ENCODE measurements at places on chromosomes 1 and 21.

DNA sequence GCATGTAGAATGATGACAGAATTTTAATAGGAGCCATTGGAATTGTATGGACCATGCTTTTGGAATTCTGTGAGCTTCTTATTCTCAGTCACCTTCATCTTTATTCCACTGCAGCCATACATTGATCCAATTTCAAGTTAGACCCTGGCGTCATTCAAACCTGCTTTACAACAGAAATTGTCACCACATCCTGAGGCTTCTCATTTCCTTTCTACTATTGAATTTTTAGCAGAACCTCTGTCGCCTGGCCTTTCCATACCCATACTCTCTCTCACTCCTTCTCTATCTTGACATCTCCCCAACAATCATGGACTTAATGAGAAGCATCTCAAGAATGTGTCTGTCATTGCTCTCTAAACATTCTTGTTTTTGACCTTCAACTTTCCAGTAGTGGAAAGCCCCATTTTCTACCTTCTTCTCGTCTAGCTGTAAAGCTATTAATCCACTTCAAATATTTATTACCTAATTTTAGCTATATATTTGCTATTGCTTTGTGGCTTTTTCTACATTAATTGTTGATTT, 74.1 kb downstream of the CRB1 start:
- DNase-seq: no peak

DNA sequence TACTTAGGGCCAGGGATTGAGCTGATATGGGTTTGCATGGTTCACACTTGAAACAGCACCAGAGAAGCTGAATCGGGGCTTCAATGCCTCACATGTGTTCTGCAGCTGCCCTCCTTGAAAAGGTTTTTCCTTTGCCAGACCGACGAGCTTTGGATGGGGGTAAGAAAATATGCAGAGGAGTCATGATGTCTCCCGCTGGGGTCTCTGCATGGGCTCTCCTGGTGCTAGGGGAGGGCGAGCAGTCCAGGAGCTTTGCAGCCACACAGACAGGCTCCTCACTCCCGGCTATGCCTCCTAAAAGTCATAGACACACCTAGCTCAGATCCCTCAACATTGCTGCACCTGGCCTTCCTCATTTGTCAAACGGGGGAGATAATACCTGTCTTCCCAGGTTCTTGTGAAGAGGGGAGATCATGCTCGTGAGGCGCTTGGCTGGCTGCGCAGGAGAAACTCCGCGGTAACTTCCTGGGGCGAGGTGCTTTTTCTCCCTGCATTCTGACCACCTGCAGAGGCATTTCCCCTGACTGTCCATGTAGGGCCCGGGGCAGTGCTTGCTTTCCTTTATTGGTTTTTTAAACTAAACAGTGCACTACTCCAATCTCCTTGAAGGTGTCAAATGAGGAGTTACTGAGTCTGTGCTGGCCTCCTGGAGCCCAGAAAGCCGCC, 112.4 kb downstream of the PLXNA2 start:
- DNase-seq: peak; percentile 11

DNA sequence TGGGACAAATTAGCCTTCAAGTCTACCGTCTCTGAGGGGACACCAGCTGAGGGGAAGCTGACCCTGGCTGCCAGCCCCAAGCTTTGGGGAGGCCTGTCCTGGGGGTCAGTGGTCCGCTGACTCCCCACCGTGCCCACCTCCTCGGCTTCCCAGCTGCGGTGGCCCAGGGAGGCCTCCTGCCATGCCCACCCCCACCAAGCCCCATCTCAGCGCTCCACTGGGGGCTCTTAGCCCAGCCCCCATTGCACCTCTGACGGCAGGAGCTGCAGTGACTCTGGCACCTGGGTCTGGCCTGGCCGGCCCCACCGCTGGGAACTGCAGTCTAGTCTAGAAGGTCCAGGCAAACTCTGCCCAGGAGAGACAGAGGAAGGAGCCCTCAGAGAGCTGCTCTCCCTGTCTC, 30.2 kb upstream of the SIM2 start:
- DNase-seq: no peak

- no peak for DNase-seq
Observed at GRCh38 chr1:110291241-110292030, 47.7 kb upstream of the RBM15 start.

GRCh38 chr1:26257222-26257621, 22.7 kb upstream of the SH3BGRL3 start:
- DNase-seq: no peak

DNA sequence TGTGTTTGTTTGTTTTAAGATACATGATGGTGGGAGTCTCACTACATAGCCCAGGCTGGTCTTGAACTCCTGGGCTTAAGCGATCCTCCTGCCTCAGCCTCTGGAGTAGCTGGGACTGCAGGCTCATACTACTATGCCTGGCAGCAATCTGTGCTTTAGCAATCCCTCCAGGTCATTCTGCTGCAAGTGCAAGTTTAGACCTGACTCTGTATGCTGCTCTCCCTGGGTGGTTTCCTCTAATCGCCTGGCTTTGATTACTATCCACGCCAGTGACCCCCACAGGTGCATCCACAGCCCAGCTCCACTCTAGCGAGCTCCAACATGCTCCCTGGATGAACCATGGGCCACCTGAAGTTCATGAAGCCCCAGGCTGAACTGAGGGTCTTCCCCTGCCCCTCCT, 15.5 kb upstream of the PABPC4 start:
- no peak for DNase-seq

DNA sequence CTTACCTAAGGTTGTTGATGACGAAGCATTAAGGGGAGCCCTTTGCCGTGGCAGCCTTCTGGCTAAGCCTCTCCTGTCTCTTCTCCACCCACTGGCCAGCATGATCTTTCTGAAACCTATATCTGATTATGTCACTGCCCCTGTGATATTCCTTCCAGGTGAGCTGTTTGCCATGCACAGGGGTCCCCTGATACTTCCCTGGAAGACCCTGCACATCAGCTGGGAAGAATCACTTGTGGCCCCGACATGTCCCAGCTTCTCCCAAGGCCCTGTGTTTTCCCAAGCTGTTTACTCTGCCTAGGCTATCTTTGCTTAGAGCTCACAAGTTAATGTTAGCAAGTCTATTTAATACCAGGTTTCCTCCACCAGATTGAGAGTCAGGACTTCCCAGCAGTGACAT, 12.3 kb downstream of the RD3 start:
- DNase-seq: no peak
